ENCODE measurements at places on chromosomes 2 and 18. TPM values are rescaled to one million over a fixed set of nuclear protein-coding genes. Genes with fewer than 3 reads are reported as not detected.

The DNAJB2 gene
- total RNA-seq = 51.6 TPM

The WNT10A gene
- not detected for total RNA-seq

DNA sequence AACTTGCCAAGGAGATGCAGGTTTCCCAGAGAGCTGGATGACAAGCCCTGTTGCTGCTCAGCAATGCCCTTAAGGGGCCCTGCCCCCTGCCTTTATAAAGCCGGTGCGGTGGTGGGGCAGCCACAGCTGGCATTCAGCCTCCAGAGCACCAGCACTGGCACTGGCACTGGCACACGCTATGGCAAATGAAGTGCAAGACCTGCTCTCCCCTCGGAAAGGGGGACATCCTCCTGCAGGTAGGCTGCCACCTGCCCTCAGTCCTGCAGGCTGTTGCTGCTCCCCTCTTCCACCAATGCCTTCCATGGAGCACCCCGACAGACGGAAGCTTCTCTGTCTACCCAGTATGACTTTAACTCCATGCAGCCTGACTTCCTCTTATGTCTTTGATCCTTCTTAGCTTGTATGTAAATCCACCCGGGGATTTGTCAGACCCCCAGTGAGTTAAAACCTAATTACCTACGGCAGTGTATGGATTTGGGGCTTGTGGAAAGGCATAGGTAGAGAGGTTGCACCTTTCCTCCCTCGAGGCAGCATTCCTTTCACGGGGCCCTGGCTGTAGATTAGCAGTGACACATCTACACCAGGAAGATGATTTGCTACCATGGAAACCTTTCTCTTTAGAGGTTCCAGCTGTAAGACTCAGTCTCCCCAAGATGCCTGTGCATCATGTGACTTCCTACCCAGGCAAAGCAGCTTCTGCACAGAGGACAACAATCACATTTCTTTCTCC is at the start of gene DAPL1:
TSS of gene DAPL1 (plus strand) at position 123 of the 730 bp plus-strand sequence. CDS start at position 179, 56 bp downstream.
- no peaks in the 10 kb centered on the region for H3K27me3 ChIP-seq
- no peak within 1 kb of the TSS for H3K27ac ChIP-seq
- no peaks in the 10 kb centered on the region for H3K36me3 ChIP-seq

The BOLL gene
- total RNA-seq = not detected

DNA sequence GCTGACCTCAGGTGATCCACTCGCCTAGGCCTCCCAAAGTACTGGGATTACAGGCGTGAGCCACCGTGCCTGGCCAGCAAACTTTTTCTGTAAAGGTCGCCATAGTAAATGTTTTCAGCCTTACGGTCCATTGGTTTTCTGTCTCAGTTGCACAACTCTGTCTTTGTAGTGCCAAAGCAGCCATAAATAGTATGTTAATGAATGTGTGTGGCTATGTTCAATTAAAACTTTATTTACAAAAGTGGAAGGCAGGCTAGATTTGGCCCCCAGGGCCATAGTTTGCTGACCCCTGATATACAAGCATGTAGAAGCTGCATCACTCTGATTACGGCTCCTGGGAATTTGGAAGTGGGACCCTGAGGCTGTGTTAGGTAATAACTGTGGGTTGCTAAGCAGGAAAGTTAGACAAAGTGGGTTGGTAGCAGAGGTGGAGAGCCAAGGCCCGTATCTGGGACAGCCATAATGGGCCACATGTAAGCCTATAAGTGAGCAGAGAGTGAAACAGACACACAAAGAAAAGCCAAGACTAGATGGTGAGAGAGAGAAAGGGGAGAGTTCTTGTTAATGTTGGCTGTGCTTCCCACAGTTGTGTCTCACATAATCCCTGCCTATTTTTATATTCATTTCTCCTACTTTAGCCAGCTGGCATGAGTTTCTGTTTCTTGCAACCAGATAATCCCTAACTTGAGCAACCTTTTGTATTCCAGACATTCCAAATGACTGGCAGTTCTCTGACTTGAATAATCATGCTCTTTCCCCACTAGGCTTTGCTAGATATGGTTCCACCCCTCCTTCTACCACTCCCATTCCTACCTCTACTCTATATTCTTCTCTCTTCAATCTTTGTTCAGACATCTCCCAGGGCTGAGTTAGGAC is 223.3 kb upstream of the STON1 start:
- H3K27me3 ChIP-seq = no peaks in the 10 kb centered on the region
- no peaks in the 10 kb centered on the region for H3K36me3 ChIP-seq
- no peaks in the 10 kb centered on the region for H3K4me1 ChIP-seq
- no peak for DNase-seq
- no peak overlapping the region for H3K4me3 ChIP-seq
- H3K27ac ChIP-seq = no peak overlapping the region

DNA sequence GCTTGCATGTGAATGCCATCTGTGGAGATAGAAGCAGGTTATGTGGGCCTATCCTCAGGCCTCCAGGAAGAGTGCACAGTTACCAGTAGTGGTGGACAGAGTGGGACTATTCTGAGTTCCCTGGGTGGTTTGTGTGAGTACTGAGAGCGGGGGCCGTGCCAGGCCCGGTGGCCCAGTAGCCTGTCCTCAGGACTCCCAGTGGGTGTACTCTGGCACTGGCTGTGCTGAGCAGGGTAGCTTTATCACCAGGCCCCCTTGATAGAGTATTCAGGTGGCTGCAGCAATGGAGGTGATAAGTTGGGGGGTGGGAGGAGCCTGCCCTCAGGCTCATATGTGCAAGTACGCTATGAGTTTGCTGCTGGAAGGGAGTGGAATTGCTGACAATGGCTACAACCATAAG is 979.0 kb upstream of the PIK3C3 start:
- no peak for DNase-seq
- H3K27me3 ChIP-seq = no peaks in the 10 kb centered on the region
- no peaks in the 10 kb centered on the region for H3K4me1 ChIP-seq
- H3K4me3 ChIP-seq = no peak overlapping the region
- H3K27ac ChIP-seq = no peak overlapping the region

DNA sequence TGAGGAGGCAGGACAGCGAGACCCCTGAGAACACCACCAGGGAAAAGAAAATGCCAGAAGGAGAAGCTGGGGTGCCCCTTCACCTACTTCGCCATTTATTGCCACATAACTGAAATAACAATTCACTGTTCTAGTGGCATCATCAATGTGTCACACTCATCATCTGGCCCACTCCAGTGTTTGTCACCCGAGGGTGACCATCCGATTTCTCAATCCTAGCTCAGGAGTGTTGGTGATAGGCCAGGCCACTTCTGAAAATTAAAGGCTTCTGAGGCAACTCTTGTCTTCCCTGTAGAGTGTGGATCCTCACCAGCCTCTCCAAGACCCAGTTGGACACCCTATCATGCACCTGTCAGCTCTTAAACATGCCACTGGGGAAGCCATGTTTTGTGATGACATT is 62.9 kb upstream of the BZW1 start:
- H3K4me3 ChIP-seq = no peak overlapping the region
- peaks cover 12% of the 10 kb centered on the region for H3K4me1 ChIP-seq
- H3K27ac ChIP-seq = no peak overlapping the region
- H3K27me3 ChIP-seq = no peaks in the 10 kb centered on the region

DNA sequence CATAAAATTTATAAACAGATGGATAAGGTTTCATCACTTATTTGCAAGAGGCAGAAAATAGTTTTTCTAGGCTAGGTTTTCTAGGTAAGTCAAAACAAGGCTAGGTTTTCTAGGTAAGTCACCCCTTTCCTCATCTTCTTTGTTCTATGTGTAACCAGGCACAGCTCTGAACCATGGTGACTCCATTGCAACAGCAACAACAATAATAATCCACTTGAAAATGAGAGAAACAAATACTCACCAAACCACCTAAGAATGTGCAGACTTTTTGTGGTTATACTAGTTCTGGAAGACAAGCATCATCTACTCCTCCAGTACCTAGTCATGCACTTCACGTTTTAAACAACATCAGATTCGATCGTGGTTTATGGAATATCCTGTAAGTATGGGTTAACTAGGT is 237.4 kb upstream of the ACVR2A start:
- no peaks in the 10 kb centered on the region for H3K27me3 ChIP-seq
- no peak for DNase-seq
- no peak overlapping the region for H3K27ac ChIP-seq

DNA sequence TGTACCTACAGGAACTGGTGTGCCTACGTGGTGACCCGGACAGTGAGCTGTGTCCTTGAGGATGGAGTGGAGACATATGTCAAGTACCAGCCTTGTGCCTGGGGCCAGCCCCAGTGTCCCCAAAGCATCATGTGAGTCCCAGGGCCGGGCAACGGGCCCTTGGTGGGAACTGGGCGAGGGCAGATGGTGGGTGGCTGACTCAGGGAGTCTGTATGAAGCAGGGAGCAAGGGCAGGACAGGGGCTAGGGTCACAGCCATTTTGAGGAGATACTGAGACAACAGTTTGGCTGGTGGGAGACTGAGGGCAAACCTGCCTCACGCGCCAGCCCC is 1.7 kb downstream of the EMILIN1 start:
- no peaks in the 10 kb centered on the region for H3K27me3 ChIP-seq
- H3K27ac ChIP-seq = peak overlapping the region; percentile 92
- no peak for DNase-seq
- peaks cover 79% of the 10 kb centered on the region for H3K4me1 ChIP-seq

DNA sequence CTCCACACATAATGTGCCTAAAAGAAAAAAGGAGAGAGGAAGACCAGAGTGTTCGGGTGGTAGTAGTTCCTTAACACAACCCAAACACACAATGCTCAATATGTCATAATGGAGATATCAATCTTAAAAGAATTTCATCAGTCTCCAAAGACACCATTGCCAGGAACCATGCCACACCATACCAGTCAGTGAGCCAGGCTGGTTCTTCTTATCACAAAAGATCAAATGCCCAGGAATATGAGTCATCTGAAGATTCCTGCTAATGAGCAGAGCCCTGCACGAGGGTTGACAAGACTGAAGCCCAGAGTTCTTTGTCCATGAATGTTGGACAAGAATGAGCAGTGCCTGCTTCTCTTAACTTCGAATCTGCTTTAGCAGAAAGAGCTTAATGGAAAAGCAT is 262.3 kb downstream of the ZNF516 start:
- no peaks in the 10 kb centered on the region for H3K27me3 ChIP-seq
- H3K36me3 ChIP-seq = no peaks in the 10 kb centered on the region
- H3K27ac ChIP-seq = no peak overlapping the region
- DNase-seq = no peak
- no peaks in the 10 kb centered on the region for H3K4me1 ChIP-seq
- no peak overlapping the region for H3K4me3 ChIP-seq

The LIMS2 gene
- total RNA-seq = 90.4 TPM

The INPP1 gene
- total RNA-seq = not detected

GRCh38 chr2:194015751-194016150 is 1641.3 kb upstream of the SLC39A10 start:
- DNase-seq = no peak
- no peaks in the 10 kb centered on the region for H3K4me1 ChIP-seq
- no peaks in the 10 kb centered on the region for H3K36me3 ChIP-seq
- H3K27me3 ChIP-seq = no peaks in the 10 kb centered on the region

- H3K4me3 ChIP-seq = no peak overlapping the region
- no peaks in the 10 kb centered on the region for H3K36me3 ChIP-seq
- peaks cover 80% of the 10 kb centered on the region for H3K27me3 ChIP-seq
- H3K27ac ChIP-seq = no peak overlapping the region
- peaks cover 31% of the 10 kb centered on the region for H3K4me1 ChIP-seq
- no peak for DNase-seq
These were observed 38.3 kb upstream of the ATP6V1B1 start for GRCh38 chr2:70897203-70897976.

GRCh38 chr2:4219101-4219500 is 515.7 kb downstream of the DCDC2C start:
- H3K4me1 ChIP-seq = no peaks in the 10 kb centered on the region
- H3K27me3 ChIP-seq = no peaks in the 10 kb centered on the region
- no peaks in the 10 kb centered on the region for H3K36me3 ChIP-seq
- no peak overlapping the region for H3K4me3 ChIP-seq
- DNase-seq = no peak

DNA sequence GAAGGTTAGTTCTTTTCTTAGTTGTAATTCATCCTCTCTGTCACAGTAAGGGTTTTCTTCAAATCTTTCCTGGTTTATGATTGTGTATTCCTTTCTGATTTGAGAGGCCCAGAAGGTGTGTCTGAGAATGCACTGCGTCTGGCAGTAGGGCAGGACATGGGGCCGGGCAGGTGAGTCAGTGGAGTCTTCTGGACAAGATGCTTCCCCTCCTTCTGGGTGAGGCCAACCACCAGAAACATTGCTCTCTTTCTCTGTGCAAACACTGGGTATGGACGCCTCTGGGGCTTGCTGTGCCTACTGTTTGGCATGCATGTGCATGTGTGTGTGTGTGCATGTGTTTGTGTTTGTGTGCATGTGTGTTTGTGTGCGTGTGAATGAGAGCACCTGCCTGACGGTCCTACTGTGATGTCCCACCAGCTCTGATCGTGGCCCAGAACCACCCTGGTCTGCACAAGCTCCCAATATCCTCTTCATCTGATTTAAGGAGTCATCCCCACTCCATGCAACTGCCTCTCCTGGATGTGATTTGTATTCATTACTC is 93.2 kb upstream of the DLX2 start:
- no peak for DNase-seq
- no peaks in the 10 kb centered on the region for H3K36me3 ChIP-seq
- H3K4me1 ChIP-seq = no peaks in the 10 kb centered on the region
- no peaks in the 10 kb centered on the region for H3K27me3 ChIP-seq
- peak overlapping the region; percentile 79 for H3K27ac ChIP-seq

DNA sequence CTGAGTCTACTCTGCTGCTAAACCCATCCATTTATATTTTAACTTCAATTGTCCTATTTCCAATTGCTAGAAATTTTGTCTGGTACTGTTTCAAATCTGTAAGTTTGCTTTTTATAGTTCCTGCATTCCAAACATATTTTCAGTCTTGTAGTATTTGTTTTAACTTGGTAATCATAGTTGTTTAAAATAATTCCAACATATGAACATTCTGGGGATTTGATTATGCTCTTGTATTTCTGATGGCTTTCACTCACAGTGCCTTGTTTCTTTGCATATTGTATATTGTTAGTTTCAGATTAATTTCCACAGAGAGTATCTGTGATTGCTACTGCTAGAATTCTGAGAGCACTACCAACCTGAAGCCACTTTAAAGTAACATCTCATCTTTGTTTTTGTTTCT is 202.4 kb downstream of the ETAA1 start:
- H3K27ac ChIP-seq = no peak overlapping the region
- no peak overlapping the region for H3K4me3 ChIP-seq
- no peaks in the 10 kb centered on the region for H3K4me1 ChIP-seq
- no peak for DNase-seq

DNA sequence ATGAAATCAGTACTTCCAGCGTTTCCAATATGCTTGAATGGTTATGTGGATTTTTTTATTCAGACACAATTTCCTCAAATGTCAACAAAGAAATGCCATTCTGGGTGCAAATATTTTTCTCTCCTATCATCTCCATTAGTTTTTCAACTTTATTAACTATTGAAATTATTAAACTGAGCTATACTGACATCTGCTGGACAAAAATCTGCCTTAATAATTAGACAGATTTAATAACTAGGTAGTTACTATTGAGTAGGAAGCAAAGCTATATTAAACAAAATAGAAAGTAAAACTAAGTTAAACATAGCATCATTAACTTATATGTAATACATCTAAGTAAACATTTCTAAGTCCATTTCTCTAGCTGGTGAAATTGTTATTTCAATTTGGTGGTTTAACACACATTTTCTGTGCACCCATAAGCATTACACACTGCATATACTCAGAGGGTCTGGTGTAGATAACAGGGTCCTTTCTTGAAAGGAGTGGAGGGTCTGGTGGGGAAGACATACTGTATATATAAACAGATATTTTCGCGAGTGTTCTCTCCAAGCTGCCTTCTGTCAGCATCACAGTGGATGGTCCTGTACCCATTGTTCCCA is 77.0 kb downstream of the LANCL1 start:
- DNase-seq = peak; percentile 30
- H3K36me3 ChIP-seq = no peaks in the 10 kb centered on the region
- H3K4me3 ChIP-seq = no peak overlapping the region
- H3K27me3 ChIP-seq = no peaks in the 10 kb centered on the region

Measured in stomach (tissue), 19 donors.